ENCODE measurements at places on chromosomes 3 and 15.

GRCh38 chr3:169827712-169828111 lies 15.0 kb upstream of the LRRC34 start:
- DNase-seq, result no peak

- no peak for DNase-seq
Measured at GRCh38 chr3:125129512-125129997, 73.8 kb upstream of the HEG1 start.

GRCh38 chr3:134464064-134464688 lies 21.6 kb downstream of the ANAPC13 start:
- DNase-seq, result no peak

- no peak for DNase-seq
Measured at GRCh38 chr15:30001602-30002001, 81.2 kb upstream of the GOLGA8J start.

DNA sequence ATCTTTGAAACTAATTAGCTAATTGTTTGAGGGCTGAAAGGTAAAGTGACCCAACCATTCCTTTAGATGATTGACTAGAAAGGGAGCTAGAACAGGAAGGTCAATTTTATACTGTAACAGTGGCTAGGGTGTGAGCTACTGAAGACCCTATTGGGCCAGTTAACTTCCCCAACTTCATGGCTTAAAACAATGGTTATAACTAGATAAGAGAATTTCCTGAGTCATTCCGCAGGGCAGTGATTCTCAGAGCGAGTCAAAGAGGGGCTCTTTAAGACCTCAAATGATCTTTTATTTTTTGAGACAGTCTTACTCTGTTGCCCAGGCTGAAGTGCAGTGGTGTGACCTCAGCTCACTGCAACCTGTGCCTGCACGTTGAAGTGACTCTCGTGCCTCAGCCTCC lies 33.7 kb upstream of the TTBK2 start:
- no peak for DNase-seq

GRCh38 chr3:162971715-162972114 lies 1475.1 kb downstream of the OTOL1 start:
- no peak for DNase-seq

GRCh38 chr3:115852278-115852677 lies 229.0 kb downstream of the GAP43 start:
- no peak for DNase-seq

GRCh38 chr3:134279466-134279865 lies 28.8 kb upstream of the RYK start:
- DNase-seq, result no peak

DNA sequence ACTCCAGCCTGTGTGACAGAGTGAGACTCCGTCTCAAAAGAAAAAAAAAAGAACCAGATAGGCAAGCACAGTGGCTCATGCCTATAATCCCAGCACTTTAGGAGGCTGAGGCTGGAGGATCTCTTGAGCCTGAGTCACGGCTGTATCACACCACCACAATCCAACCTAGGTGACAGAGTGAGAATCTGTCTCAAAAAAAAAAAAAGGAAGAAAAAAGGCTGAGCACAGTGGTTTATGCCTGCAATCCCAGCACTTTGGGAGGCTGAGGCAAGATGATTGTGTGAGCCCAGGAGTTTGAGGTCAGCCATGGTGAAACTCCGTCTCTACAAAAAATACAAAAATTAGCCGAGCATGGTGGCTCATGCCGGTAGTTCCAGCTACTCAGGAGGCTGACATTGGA lies 5.6 kb upstream of the NICN1 start:
- no peak for DNase-seq

- no peak for DNase-seq
Measured at GRCh38 chr3:58150130-58150809, 60.5 kb downstream of the DNASE1L3 start.

GRCh38 chr3:39187372-39188155 lies 4.8 kb downstream of the XIRP1 start:
- no peak for DNase-seq

DNA sequence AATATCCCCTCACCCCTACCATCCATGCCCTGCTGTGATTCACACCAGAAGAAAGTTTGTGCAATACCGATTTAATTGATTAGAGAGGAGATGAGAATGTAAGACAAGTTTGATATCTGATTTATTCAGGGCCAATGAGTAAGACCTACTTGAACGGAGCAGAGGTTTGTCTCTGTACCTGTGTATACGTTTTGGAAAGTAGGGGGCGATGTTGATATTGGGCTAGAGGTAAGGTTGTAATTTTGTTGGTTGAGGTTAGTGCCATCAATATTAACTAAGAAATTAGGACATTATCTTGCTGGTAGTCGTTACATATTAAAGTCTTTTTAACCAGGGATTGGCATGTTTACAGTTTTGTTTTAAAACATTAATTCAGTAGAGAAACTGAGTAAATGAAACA lies 20.5 kb downstream of the EAF2 start:
- no peak for DNase-seq

- DNase-seq, result no peak
Measured at GRCh38 chr3:124611520-124611919, 118.7 kb upstream of the UMPS start.

DNA sequence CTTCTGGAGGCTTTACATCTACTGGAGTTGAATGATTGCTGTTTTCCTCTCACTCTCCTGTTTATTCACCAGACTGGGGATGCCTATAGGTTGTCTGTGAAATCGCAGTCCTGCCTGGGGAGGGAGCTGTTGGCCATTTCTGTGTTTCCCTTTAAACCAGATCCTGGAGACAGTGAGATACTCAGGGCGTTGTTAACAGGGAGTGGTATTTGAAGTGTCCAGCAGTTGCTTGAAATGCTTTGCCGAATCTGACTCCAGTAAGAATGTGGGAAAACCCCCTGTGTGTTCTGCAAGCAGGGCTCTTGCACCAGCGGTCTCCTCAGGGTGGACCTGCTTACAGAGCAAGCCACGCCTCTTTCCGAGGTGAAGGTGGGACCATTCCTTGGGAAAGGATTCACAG lies 4.3 kb upstream of the LRRK1 start:
- no peak for DNase-seq

GRCh38 chr15:31843426-31844055 lies 186.8 kb upstream of the CHRNA7 start:
- DNase-seq, result no peak

DNA sequence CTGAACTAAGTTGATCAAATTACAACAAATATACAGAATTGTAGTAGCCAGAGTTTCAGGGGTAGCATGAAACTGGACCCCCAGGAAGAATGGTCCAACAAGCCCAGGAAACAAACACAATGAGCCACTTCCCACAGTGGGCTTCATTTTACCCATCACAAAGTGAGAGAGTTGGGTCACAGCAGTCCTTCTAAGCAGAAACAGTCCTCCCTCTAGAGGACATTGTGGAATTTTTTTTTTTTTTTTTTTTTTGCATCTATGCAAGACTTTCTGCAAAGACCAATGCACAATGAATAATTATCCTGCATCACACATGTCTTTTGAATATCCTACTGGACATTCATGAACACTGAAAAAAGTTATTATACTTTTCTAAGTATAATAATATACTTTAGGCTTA lies 73.8 kb upstream of the ATP13A5 start:
- DNase-seq, result no peak

- DNase-seq, result no peak
Measured at GRCh38 chr15:62906627-62907026, 135.9 kb upstream of the TPM1 start.

DNA sequence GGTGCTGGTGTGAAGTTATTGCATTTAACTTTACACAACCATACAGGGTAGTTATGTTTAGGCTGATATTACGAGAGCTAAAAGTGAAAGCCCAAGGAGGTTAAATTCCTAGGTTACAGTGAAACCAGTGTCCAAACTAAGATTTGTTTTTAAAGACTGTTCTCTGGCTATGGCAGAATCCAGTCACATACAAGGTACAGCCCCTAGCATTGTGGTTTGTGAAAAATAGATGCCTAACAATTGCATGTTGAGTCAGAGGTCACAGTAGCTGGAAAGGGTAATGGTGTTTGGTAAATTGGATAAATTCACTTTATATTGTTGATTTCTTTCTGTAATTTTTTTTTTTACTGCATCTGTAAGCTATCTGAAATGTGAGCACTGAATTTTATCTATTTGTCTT lies 614.6 kb upstream of the TBL1XR1 start:
- DNase-seq, result no peak

DNA sequence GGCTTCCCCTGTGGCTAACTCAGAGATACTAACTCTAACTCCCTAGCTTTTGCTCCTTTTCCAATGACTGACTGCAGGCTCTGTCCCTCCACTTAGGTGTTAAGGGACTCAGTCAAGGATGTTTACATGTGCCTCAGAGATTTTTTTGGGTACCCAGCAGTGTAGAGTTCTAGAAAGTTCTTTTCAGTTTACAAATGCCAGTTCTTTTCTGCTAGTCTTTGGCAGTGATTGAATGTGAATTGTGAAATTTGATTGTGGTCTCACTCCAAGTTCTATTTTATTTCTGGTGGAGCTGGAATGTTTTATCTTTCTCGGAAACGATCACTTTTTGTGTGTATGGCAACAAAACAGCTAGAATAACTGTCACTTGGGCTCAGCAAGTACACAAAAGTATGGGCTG lies 60.6 kb downstream of the IL1RAP start:
- DNase-seq, result no peak

Measured in memory B cell (primary cell).